ENCODE measurements at places on chromosomes 16 and 17.

DNA sequence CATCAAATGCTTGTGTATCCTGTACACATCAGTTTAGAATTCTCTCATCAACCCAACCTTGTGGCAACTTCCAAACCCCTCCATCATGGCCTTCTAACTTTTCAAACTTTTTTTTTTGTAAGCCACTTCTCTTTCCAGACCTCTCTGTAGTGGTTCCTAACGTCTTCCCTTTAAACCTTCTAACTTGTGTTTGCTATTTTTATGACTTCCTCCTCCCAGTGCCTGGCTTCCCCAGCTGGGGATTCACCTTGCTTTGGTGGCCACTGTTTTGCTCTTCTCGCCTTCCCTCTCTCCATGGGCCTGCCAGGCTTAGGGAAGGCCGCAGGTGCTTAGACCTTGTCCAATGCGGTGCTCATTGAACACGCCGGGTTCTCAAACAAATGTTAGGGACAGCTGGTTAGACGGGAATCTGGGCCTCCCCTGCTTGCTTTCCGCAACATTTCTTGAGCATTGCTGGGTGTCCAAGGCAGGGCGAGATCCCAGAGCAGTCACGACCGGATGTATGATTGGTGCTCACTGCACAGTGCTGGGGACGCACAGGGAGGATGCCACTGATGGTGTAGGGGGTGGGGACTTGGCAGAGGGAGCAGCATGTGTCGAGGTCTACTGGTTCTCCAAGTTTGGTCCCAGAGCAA is 1.1 kb upstream of the XYLT2 start:
- DNase-seq: no peak

- DNase-seq: no peak
Observed at GRCh38 chr16:34078691-34079090, 619.3 kb downstream of the TP53TG3F start.

GRCh38 chr16:77723108-77723514 is 797 bp downstream of the NUDT7 start:
- no peak for DNase-seq

GRCh38 chr17:81254955-81255717 is 16.0 kb downstream of the NDUFAF8 start:
- DNase-seq: peak; percentile 34

DNA sequence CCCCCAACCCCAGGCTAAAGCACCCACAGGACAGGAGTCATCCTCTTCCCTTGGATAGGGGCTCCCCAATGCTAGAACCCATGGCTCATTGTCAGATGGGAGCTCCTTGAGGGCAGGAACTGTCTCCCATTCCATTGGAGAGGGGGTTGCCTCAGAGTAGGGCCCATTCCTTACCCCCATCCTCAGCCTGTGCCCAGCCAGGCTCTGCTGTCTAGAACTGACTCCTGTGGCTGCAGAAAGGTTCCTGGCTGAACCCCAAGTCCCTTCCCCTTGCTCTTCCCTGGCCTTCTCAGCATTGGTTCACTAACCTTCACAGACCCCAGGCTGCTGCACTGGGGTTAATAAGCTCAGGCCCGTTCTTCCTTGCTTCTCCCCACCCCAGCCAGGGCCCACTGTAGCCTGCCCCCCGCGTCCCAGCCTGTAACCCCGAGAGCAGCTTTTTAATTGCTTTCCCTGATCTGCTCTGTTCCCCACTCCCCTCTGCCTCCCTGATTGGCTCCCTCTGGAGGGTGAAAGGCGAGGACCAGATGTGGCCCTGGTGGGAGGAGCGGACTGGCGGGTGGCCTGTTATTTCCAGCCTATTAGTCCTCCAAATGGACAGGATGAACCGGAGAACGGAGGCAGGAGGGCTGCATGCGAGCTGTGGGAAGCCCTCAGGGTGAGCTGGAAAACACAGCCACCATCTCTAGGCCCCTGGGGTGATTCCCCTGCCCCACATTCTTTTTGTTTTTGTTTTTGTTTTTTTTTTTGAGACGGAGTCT is 6.0 kb upstream of the GFAP start:
- DNase-seq: no peak

DNA sequence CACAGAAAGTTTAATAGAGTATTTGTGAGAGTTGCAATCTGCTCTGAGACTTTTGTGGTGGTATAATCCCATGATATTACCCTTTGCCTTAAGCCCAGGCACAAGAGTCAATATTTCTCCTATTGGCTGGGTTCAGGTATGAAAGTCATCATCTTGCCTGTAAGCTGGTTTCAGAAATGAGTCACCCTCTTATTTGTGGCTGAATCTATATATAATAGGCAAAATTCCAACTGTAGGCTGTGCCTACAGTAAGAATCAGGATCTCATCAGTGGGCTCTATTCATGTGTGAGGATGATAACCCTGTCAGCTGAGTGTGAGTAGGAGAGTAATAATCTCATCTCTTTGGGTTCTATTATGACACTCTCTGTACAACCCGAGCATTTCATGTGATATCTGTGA is 2103.1 kb downstream of the TP53TG3F start:
- DNase-seq: no peak

DNA sequence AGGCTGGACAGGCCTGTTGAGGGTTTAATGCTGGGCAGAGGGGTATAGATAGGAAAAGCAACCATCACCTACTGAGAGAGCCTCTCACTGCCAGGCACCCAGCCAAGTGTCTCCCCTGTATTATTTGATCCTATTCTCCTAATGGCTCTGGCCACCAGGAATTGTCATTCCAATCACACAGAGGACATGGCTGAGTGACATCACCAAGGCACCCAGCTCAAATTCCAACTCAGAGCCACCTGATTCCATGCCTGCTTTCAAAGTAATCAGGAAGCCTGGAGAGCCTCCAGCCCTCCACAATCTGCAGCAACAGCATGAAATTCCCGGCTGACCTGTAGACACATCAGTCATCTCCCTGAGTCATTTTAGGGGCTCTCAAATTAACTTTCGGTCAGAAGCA is 368.9 kb upstream of the C16orf82 start:
- DNase-seq: peak; percentile 55

- DNase-seq: no peak
Observed at GRCh38 chr16:27529962-27530361, 19.8 kb downstream of the GTF3C1 start.

DNA sequence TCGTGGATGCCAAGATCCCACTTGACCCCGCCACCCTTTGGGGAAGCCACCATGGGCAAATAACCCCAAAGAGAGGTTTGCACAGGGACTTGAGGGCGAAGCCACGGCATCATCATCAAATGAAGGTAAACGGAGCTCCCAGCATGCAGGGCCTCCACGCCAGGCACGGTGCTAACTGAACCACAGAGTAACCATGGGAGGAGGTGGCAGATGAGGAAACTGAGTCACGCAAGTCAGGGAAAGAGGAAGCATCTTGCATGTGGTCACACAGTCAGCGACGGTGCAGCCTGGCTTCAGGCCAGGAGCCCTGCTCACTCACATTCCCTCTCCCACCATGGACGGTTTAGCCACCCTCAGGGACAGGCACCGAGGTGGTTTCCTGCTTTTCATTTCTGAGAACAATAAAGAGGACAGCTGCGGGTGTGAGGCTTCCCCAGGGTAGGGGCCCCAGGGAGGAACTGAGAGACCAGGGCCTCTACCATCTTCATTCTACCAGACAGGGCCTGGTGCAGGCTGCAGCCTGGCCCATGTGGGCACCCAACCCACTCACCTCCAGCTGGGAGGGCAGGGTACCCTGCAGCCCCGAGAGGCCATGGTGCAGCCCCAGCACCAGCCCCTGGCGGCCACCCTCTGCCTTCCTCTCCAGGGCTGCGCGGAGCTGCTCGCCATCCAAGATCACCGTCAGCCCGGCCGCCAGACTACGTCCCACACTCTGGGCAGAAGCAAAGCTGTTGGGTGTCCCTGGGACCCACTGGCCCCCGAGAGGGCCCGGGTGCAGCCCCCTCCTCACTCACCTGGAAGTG is 78.3 kb downstream of the RMI2 start:
- DNase-seq: no peak

- DNase-seq: no peak
Observed at GRCh38 chr17:59963738-59964481, 630 bp downstream of the RNFT1 start.

DNA sequence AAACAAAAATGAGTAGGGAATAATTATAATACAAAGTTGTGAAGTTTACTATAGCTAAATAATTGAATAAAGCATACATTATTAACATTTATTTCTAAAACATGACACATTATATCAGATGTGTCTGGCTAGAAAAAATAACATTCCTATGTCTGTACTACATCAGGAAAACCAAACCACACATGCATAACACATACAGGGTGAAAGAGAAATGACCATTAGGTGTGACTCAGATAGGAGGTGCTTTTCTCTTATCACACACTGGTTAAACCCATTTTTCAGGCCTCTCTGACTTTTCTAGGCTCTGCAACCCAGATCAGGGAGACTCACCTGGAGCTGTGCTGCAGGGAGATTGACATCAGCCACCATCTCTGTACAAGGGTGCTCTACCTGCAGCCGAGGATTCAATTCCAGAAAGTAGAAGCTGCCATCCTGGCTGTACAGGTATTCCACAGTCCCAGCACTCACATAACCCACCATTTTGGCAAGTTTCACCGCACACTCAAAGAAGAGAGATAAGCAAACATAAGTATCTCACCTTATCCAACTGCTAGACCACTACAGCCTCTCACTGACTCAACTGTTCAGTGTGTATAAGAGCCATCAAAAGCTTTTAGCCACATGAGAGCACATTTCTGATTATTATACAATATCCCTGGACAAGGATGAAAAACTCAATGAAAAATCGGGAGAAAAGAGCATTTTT is 116.6 kb upstream of the C17orf78 start:
- no peak for DNase-seq

DNA sequence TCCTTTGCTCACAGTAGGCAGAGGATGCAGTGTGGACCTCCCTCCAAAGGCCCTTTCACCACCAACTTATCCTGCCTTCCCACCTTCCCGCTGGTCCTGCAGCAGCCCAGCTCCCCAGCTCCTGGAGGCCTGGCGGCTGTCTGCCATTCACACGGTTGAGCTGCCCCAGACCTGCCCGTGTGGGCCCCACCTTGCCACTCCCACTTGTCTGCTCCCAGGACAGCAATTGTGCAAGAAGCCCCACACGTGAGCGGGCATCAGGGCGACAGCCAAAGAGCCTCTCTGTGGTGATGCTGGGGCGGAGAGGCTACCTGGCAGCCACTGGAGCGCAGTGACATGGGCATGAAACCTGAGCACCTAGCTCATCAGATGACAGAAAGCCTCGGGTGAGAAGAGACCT is 248.6 kb upstream of the MAF start:
- DNase-seq: no peak

GRCh38 chr16:89971495-89972243 is 23.1 kb downstream of the DEF8 start:
- peak; percentile 18 for DNase-seq

GRCh38 chr16:47316442-47317015 is 144.3 kb downstream of the ITFG1 start:
- no peak for DNase-seq

- DNase-seq: no peak
Observed at GRCh38 chr16:13665876-13666275, 254.1 kb upstream of the ERCC4 start.

DNA sequence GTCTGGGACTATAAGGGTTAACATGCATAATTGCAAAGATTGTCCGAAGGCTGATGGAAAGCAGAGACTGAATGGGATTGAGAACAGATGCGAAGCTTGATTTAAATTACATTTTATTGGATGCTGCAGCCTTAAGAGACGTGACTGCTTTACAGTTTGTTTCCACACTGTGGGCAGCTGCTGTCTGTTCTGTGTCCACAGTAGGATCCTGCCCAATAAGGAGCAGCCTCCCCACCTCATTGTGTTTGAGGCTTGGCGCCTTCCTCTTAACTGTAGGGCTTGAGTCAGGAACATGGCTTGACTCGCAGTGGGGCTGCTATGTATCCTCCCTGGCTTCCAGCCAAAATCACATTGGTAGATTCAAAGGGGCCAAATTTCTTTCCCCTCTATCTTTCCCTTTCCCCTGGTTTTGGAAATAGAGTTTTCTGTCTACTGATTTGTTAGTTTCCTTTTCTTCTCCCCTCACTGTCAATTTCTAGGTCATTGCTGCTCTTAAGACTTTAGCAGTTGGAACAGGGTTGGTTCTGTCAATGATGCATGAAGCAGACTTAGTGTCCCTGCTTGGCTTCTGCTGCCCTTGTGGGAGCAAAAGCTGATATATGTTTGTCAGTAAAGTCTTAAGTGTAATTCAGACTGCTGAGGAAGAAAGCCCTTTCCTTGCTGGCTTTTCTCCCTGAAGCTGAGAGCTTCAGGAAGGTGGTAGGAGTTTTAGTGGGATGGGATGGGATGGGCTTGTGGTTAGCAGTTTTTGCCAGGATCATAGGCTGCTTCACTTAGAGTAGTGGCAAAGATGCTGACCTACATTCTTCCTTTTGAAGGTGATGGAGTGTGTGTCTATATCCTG is 5.0 kb upstream of the RARA start:
- no peak for DNase-seq

GRCh38 chr16:56896244-56896643 is 31.2 kb downstream of the SLC12A3 start:
- DNase-seq: no peak

DNA sequence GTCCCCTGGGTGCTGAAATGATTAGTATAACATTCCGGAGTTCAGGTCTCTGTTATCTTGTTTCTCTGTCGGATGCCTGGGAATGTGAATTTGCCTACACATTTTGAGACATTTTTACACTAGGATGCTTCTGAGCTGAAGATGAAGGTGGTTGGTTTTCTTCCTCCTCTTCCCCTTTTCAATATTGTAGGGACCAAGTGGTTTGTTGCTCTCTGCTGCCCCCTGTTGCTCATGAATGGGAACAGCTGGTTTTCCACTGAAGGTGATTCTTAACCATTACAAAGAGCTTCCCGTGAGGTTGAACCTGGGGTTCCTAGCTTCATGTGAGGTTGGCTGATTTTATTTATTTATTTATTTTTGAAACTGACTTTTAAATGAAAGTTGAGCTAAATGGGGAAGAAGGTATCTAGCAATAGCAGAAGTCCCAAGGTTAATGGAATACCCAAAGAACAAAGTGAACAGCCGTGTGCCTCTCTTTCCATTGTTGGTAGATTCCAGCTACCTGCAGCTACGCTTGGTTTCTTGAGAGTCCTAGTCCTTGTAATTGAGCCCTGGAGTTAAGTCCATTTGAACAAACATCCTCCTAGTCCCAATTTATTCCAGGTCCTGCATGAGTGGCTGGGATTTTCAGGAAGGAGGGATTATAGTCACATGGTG is 983.9 kb upstream of the EEF2KMT start:
- DNase-seq: no peak

GRCh38 chr17:69468207-69468606 is 53.7 kb downstream of the MAP2K6 start:
- DNase-seq: no peak

- DNase-seq: no peak
Observed at GRCh38 chr17:37299257-37299980, 76.4 kb upstream of the C17orf78 start.

Measured in SHP77 treated with DMSO at 0.1 percent for 48 hours (cell line).